ENCODE measurements at places on chromosomes 12 and 14.

- no peak for DNase-seq
- H3K4me1 ChIP-seq, result no peaks in the 10 kb centered on the region
- H3K36me3 ChIP-seq, result no peaks in the 10 kb centered on the region
- H3K27ac ChIP-seq, result no peak overlapping the region
- no peak overlapping the region for H3K4me3 ChIP-seq
These were observed 106.0 kb upstream of the TMTC1 start for GRCh38 chr12:29889737-29890136.

DNA sequence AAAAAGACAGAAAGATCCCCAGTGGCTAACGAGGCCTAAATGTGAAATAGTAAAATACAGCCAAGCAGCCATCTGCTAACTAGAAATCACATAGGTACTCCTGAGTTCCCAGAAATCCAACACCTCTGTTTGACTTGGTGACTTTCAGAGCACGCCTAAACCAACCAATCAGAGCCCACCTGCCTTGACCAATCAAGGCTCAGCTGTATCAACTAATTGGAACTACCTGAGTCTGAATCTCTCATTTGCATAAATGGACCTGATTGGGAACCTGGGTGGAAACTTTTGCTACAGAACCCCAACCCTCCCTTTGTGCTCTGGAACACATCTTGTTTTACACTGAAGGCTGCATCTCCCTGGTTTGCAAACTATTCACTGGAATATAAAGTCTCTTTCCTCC, 5.1 kb upstream of the TCL1B start:
- H3K27ac ChIP-seq, result no peak overlapping the region
- DNase-seq, result no peak
- H3K27me3 ChIP-seq, result no peaks in the 10 kb centered on the region
- H3K4me1 ChIP-seq, result peaks cover 8% of the 10 kb centered on the region
- no peak overlapping the region for H3K4me3 ChIP-seq

- DNase-seq, result no peak
- no peak overlapping the region for H3K4me3 ChIP-seq
- H3K27me3 ChIP-seq, result no peaks in the 10 kb centered on the region
- peaks cover 24% of the 10 kb centered on the region for H3K36me3 ChIP-seq
- H3K4me1 ChIP-seq, result no peaks in the 10 kb centered on the region
These were observed 20.2 kb downstream of the P2RX2 start for GRCh38 chr12:132638541-132639408.

DNA sequence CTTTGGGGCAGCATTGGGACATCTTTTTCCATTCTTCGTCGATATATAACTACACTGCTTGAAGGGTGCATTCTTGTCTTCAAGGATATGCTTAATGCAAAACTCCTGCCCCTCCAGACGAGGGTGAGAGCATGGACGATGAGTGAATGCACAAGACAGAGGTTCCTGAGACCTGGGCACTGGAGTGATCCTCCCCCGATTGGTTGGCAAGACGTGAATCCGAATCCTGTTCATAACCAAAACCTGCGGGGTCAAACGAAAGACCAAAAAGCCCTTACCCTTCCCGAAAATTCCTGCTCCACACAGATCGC, 684 bp downstream of the KANSL2 start:
- no peaks in the 10 kb centered on the region for H3K27me3 ChIP-seq
- peaks cover 5% of the 10 kb centered on the region for H3K4me1 ChIP-seq
- H3K27ac ChIP-seq, result peak overlapping the region; percentile 91
- H3K4me3 ChIP-seq, result peak overlapping the region; percentile 90
- H3K36me3 ChIP-seq, result peaks cover 7% of the 10 kb centered on the region

- no peaks in the 10 kb centered on the region for H3K4me1 ChIP-seq
- no peaks in the 10 kb centered on the region for H3K36me3 ChIP-seq
- no peak overlapping the region for H3K4me3 ChIP-seq
- no peak for DNase-seq
These were observed 817.2 kb downstream of the TMEM121 start for GRCh38 chr14:106343626-106344025.

GRCh38 chr14:70827752-70828151, 18.4 kb upstream of the MAP3K9 start:
- peaks cover 3% of the 10 kb centered on the region for H3K4me1 ChIP-seq
- H3K4me3 ChIP-seq, result no peak overlapping the region
- no peak overlapping the region for H3K27ac ChIP-seq
- no peak for DNase-seq
- no peaks in the 10 kb centered on the region for H3K36me3 ChIP-seq

- H3K4me3 ChIP-seq, result no peak overlapping the region
- H3K27ac ChIP-seq, result no peak overlapping the region
- DNase-seq, result no peak
- no peaks in the 10 kb centered on the region for H3K27me3 ChIP-seq
These were observed 202.4 kb downstream of the ITPR2 start for GRCh38 chr12:26630546-26631027.

- no peaks in the 10 kb centered on the region for H3K4me1 ChIP-seq
- DNase-seq, result no peak
- no peak overlapping the region for H3K4me3 ChIP-seq
- no peak overlapping the region for H3K27ac ChIP-seq
These were observed 41.8 kb upstream of the CRY1 start for GRCh38 chr12:107135177-107135576.

GRCh38 chr14:54120260-54120659, 163.6 kb upstream of the BMP4 start:
- H3K4me1 ChIP-seq, result no peaks in the 10 kb centered on the region
- DNase-seq, result no peak
- no peak overlapping the region for H3K4me3 ChIP-seq
- no peak overlapping the region for H3K27ac ChIP-seq
- no peaks in the 10 kb centered on the region for H3K27me3 ChIP-seq

DNA sequence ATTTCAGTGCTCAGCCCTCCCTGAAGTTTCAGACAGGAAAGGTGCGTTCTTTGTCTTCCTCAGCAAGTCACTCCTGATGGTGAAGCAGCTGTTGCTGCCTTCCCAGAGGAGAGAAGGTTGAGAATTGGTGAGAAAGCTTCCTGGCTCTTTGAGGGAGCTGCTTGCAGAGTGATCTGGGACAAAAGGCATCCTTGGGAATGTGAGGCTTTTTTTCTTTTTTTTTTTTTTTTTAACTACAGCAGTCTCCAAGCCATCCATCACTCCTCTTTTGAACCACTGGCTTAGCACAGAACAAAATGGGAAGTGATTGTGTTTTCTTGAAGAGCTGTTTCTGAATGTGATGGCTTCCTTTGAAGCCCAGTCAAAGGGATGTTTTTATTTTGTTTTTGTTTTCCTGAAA, 120.4 kb upstream of the LRIG3 start:
- H3K36me3 ChIP-seq, result no peaks in the 10 kb centered on the region
- H3K4me3 ChIP-seq, result no peak overlapping the region
- H3K4me1 ChIP-seq, result no peaks in the 10 kb centered on the region
- no peaks in the 10 kb centered on the region for H3K27me3 ChIP-seq

DNA sequence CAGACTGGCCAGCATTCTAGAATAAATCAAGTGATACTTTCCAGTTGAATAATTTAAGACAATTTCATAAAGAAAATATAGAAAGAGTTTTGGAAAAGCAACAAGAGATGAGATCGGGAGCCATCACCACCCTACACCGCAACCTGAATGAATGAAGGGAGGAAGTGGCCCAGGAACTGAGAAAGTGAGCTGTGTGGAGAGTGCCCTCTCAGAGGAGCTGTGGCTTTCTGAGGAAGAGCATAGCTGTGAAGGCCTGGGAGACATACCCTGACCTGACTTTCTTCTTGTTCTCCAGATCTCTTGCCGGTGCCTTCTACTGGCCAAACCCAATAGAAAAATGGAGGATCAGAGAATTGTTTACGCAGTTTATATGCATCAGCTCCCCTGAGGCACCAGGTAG, 79.3 kb upstream of the TSPAN8 start:
- H3K4me3 ChIP-seq, result no peak overlapping the region
- H3K27ac ChIP-seq, result no peak overlapping the region
- no peaks in the 10 kb centered on the region for H3K27me3 ChIP-seq
- DNase-seq, result no peak

- peaks cover 5% of the 10 kb centered on the region for H3K4me1 ChIP-seq
- H3K27ac ChIP-seq, result no peak overlapping the region
- no peak for DNase-seq
- H3K27me3 ChIP-seq, result no peaks in the 10 kb centered on the region
These were observed 53.6 kb downstream of the ARF6 start for GRCh38 chr14:49946320-49947141.

DNA sequence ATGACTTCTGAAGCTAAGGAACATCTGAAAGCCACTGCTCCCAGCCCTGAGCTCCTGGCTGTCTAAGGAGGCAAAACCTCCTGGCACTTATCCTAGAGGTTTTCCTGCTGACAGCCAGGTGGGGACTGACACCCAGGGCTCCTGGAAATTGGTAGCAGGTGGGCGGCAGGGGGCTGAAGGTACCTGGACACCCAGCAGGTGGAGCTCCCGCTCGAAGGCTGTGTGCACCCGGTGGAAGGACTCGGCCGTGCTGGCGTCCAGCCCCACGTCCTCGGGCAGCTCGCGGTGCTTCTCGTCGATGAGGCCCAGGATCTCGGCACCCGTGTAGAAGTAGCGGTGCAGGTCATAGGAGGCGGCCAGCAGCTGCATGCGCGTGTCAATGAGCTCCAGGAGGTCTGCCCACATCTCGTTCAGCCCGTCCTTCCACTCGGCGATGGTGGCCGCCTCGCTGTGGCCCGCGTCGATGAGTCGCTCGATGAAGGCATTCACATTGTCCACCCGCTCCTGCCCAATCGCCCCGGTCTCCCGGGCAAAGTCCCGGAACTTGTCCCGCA, 68.2 kb downstream of the PLEKHG3 start:
- H3K27me3 ChIP-seq, result no peaks in the 10 kb centered on the region
- no peak overlapping the region for H3K4me3 ChIP-seq
- no peak for DNase-seq
- no peaks in the 10 kb centered on the region for H3K36me3 ChIP-seq

- no peak overlapping the region for H3K4me3 ChIP-seq
- H3K27me3 ChIP-seq, result no peaks in the 10 kb centered on the region
- H3K27ac ChIP-seq, result no peak overlapping the region
These were observed 25.2 kb downstream of the DHRS4L2 start for GRCh38 chr14:24013654-24014514.

- H3K27ac ChIP-seq, result no peak overlapping the region
- no peak for DNase-seq
- no peaks in the 10 kb centered on the region for H3K27me3 ChIP-seq
- H3K36me3 ChIP-seq, result no peaks in the 10 kb centered on the region
These were observed 311.8 kb downstream of the RERGL start for GRCh38 chr12:17778242-17778641.

DNA sequence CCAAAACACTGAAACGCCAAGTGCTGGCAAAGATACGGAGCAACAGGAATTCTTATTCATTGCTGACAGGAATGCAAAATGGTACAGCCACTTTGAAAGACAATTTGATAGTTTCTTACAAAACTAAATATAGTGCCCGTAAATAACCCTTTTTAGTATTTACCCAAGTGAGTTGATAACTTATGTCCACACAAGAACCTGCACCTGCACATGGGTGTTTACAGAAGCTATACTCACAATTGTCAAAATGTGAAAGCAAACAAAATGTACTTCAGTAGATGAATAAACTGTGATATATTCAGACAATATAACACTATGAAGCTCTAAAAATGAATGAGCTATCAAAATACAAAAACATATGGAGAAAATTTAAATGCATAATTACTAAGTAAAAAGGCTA, 86.6 kb downstream of the ATXN7L3B start:
- H3K27ac ChIP-seq, result no peak overlapping the region
- no peak for DNase-seq
- H3K36me3 ChIP-seq, result no peaks in the 10 kb centered on the region

DNA sequence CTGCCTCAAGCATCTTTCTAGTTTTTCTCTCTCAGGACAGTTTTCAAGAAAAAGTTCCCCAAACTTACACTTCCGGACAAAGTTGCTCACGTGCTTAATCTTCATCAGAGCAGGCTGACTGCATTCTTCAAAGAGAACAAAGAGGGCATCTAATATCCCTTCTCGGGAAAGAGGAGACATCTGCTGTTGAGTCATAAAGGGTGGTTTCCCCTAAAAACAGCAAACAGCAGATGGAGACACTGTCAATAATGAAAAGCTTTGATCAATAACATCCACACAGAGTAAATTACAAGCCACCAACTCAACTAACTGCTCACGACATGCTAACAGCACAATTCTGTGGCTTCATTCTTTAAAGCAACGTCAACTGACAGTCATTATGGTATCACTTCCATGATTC, 8.1 kb downstream of the CIT start:
- H3K27ac ChIP-seq, result no peak overlapping the region
- no peak overlapping the region for H3K4me3 ChIP-seq
- peaks cover 20% of the 10 kb centered on the region for H3K36me3 ChIP-seq
- no peak for DNase-seq
- no peaks in the 10 kb centered on the region for H3K27me3 ChIP-seq

DNA sequence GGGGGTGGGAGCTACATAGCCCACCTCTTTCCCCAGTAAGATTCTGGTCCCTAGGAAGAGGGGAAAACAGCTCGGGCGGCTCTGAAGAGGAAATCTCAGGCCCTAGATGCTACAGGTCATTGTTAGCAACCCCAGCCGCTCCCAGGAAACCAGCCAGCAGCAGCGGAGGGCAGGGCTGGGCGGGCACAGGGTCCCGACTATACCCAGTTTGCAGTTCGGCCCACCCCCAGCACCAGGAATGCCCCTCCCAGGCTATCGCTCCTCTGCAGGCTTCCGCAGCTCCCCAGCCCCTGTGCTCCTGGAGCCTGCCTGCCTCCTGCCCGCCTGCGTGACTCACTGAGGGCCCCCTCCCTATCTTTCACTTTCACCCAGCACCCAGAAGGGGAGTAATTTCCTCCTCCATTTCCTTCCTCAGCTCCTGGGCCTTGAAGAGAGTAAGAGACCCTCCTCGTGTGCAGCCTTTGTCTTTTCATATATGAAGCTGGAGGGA, 27.2 kb upstream of the PNMA1 start:
- peaks cover 24% of the 10 kb centered on the region for H3K36me3 ChIP-seq
- no peaks in the 10 kb centered on the region for H3K27me3 ChIP-seq
- DNase-seq, result no peak
- peak overlapping the region; percentile 55 for H3K4me3 ChIP-seq

DNA sequence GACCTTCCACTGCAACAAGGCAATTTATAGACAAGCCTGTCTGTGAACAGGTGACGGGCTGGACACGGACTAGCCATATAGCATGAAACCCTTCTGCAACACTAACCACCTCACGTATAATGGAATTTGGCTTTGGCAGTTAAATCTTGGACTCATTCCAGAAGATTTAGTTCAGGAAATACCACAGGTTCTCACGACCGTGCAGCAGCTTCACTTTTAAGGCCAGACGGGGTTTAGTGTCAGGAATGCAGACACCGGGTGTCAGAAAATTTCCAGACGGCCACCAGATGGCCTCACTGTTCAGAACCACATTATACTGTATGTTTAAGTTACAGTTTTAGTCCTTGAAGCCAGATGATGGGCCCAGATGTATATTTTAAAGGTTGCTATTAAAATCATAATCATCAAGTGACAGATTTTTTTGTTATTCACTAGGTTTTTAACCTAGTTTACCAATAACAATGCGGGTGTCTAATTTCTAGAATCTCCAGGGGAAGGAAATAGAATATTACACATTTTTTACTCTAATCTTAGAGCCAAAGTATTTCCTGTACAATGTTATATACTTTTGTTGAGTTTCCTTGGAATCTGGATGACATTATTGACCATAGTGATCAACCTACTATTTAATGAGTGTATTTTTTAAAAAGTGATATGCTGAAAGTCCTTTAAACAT, 90.5 kb upstream of the TMPO start:
- H3K36me3 ChIP-seq, result no peaks in the 10 kb centered on the region
- H3K27me3 ChIP-seq, result no peaks in the 10 kb centered on the region
- H3K27ac ChIP-seq, result no peak overlapping the region
- H3K4me3 ChIP-seq, result no peak overlapping the region
- no peaks in the 10 kb centered on the region for H3K4me1 ChIP-seq

- no peak overlapping the region for H3K4me3 ChIP-seq
- no peak overlapping the region for H3K27ac ChIP-seq
- H3K4me1 ChIP-seq, result no peaks in the 10 kb centered on the region
These were observed 751 bp upstream of the GPRC5A start for GRCh38 chr12:12890543-12891079.
